ENCODE measurements at places on chromosomes 5 and 9. TPM values are rescaled to one million over a fixed set of nuclear protein-coding genes. Genes with fewer than 3 reads are reported as not detected.

OCLN gene
- total RNA-seq = 4.3 TPM

LRRC19 gene
- total RNA-seq = not detected

SPATA31A3 gene
- total RNA-seq = not detected

WNK2 gene
- total RNA-seq = not detected

PCDHAC1 gene
- not detected for total RNA-seq

BRD9 gene
- 74.9 TPM for total RNA-seq

LCN1 gene
- not detected for total RNA-seq

GRIN3A gene
- total RNA-seq = not detected

KCNV2 gene
- total RNA-seq = not detected

FAM78A gene
- total RNA-seq = 42.9 TPM

TRPM3 gene
- not detected for total RNA-seq

IL13 gene
- not detected for total RNA-seq

Measured in B cell (primary cell).